ENCODE measurements at places on chromosomes 5 and 9.

- DNase-seq, result no peak
Measured at GRCh38 chr9:10235376-10235775, 377.4 kb downstream of the PTPRD start.

DNA sequence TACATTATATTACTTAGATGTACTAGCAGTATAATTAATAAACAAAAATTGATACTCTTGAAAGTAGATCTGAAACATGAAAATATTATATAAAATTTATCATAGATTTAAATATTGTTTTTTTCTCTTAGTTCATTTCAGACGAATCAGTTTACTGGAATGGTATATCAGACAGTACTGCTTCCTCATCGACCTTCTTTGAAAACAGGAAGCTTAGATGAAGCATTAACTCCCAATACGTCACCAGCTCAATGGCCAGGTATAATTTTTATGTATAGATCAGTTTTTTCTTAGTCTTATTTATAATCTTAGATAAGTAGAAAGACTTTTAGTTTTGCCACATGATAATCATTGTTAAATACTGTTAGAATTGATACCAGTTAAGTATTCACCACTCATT lies 106.3 kb downstream of the DMXL1 start:
- no peak for DNase-seq

- no peak for DNase-seq
Measured at GRCh38 chr5:73121119-73121463, 716 bp downstream of the TMEM171 start.

GRCh38 chr9:137041124-137041523 lies 4.9 kb downstream of the NPDC1 start:
- DNase-seq, result no peak

- no peak for DNase-seq
Measured at GRCh38 chr9:69809304-69809863, 11.2 kb upstream of the CFAP95 start.

Measured in GM12864 (cell line).